ENCODE measurements at places on chromosomes 6 and 20.

DNA sequence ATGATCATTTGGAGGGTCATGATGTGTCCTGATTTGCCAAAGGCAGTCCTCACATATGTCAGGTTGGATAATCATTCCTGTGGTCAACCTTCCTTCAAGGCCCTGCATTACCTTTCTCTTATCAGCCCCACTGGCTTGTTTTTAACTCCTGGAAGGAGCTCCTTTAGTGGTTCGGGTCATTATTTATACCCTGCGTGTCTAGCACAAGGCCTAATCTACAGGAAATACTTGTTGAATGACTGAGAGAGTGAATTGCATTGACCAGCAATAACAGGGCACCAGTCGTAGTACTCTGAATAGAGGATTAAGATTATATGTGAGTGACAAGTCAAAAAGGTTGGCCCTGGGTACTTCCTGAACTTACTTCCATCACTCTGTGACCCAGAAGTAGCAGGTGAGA, 4.5 kb downstream of the HIVEP2 start:
- DNase-seq = no peak

GRCh38 chr6:15147827-15148226, 98.0 kb upstream of the JARID2 start:
- DNase-seq = no peak

DNA sequence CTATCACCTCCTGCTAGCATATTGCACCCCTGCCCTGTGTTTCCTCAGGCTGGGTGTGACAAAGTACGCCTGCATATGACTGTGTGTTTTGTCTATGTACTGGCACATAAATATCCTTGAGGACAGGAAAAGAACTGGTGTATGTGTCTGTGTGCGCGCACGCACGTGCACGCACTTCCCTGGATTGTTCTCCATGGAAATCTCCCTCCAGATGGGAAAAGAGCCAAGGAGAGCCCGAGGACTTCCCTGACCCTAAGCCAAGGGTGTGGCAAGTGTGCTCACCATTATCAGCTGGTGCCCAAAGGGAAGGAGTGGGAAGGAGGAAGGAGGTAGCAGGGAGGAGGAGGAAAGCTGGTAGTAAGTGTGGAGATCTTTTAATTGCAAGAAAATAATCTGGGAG, 117.6 kb downstream of the HIVEP2 start:
- no peak for DNase-seq

DNA sequence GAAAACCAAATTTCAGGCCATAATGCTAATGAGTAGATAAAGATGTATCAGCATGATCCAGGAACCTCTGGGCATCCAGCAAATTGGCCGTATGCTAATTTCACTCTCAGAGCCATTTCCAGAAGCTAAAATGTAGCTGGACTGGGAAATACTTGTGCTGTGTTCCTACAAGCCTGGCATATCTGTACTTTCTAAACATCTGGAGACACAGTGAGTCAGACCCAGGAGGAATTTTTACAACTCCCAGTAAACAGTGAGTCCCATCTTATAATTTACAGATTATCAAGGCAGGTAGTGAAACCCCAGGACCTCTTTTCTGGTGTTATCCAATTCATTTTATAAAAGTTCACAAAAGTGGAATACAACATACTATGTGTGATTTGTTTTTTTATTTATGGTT, 683.0 kb upstream of the ADGRB3 start:
- no peak for DNase-seq

- no peak for DNase-seq
Observed at GRCh38 chr6:158894193-158894592, 75.0 kb upstream of the EZR start.

GRCh38 chr20:22583773-22584521, 425 bp downstream of the FOXA2 start:
- no peak for DNase-seq

DNA sequence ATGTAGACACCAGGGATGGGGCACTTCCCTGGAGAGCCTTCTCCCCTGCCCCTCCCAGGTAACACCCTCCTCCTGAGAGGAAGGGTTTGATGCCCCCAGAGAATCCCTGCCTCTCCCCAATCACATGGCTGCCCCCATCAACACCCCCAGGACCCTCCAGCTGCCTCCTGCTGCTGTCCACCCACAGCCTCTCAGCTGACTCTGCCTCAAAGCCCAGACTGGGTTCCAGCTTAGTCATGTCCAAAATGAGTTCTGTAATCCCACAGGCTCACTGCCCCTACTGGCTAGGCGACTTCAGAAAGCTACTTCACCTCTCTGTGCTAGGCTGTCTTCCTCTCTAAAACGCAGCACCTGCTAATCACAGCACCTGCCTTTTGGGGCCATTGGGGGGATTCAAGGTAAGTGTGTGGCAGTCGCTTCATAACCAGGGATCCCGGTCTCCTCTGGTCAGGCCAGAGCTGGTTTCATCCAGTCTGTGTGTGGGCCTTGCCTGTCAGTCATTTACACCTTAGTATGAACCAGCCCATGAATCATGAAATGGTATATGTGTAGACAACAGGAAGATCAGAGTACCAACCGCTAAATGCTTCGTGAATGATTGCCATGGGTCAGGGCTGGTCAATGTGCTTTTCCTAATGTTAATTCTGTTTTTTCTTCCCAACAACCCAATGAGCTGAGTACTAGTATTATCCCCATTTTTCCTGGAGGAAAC, 40.4 kb downstream of the TFEB start:
- DNase-seq = no peak

- DNase-seq = no peak
Observed at GRCh38 chr6:47168180-47168579, 126.0 kb upstream of the ADGRF1 start.

All from GM20000 (cell line).